ENCODE measurements at places on chromosomes 16 and 17.
A peak's percentile ranks its signal among the peaks of the same experiment; 100 is the strongest.

GRCh38 chr16:87993901-87994300 is 42.7 kb downstream of the BANP start:
- no peak for DNase-seq

GRCh38 chr16:22614271-22614947 is 103.7 kb downstream of the NPIPB5 start:
- no peak for DNase-seq

GRCh38 chr16:90012991-90013745 is 6.1 kb downstream of the DBNDD1 start:
- no peak for DNase-seq

DNA sequence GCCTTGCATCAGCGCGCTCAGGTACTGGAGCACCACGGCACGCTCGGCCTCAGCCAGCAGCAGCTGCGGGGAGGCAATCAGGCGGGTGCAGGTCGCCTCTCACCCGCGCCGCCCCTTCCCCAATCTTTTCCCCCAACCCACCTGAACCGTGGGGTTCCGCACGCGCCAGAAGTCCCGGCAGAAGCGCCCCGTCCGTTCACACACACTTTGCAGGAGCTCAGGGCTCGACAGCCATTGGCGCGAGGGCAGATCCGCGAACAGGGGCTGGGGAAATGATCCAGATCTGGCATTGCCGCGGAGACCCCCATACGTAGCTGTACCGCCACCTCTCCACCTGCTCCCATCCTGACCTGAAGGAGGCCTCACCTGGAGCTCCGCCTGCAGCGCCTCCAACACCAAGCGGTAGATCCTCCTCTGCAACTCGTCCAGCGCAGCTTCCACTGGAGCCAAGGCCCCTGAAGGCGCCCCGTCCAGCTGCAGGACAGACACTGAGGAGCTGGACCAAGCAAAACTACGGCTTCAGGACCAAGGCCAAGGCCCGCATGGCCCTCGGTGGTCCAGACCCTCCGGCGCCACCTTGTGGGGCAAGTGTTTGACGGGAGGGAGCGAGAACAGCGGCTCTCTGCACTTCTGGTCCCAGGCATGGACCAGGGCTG is 1.4 kb upstream of the MATCAP1 start:
- peak; percentile 94 for DNase-seq

DNA sequence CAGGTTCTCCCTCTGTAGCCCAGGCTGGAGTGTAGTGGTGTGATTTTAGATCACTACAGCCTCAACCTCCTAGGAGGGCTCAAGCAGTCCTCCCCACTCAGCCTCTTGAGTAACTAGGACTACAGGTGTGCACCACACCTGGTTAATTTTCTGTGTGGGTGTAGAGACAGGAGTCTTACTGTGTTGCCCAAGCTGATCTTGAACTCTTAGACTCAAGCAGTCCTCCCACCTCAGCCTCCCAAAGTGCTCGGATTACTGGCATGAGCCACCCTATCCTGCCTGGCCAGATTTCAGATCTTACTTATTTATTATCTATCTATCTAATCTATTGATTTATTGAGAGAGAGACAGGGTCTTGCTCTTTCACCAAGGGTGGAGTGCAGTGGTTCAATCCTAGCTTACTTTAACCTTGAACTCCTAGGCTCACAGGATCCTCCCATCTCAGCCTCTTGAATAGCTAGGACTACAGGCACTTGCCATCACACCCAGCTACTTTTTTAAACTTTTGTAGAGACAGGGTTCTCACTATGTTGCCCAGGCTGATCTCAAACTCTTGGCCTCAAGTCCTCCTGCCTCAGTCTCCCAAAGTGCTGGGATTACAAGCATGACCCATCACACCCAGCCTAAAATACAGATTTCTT is 61.8 kb downstream of the TUBD1 start:
- no peak for DNase-seq

GRCh38 chr17:74875977-74876593 is 3.3 kb upstream of the FDXR start:
- DNase-seq, result peak; percentile 39

Data from OCI-M1 (cell line).